ENCODE measurements at places on chromosomes 5 and 9.

- no peak for DNase-seq
Measured at GRCh38 chr9:4027606-4028005, 272.3 kb downstream of the GLIS3 start.

DNA sequence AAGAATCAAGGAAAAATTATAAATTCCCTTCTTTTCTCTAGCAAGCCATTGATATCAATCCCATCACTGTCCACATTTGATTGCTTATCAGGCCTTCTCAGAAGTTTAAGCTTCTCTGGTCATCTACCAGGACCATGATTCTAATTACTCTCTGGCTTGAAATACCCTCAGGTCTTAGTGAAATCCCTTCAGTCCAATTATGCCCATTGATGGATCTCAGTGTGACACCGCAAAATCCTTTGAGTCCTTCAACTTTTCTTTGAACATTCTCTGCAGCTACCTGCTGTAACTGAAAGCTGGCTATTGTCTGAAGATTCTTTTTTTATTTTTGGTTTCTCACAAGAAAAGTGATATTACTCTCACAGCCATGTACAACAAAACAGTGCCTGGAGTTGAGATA, 3.0 kb upstream of the CDH9 start:
- DNase-seq, result no peak

- DNase-seq, result no peak
Measured at GRCh38 chr9:131868766-131869165, 128.9 kb upstream of the RAPGEF1 start.

DNA sequence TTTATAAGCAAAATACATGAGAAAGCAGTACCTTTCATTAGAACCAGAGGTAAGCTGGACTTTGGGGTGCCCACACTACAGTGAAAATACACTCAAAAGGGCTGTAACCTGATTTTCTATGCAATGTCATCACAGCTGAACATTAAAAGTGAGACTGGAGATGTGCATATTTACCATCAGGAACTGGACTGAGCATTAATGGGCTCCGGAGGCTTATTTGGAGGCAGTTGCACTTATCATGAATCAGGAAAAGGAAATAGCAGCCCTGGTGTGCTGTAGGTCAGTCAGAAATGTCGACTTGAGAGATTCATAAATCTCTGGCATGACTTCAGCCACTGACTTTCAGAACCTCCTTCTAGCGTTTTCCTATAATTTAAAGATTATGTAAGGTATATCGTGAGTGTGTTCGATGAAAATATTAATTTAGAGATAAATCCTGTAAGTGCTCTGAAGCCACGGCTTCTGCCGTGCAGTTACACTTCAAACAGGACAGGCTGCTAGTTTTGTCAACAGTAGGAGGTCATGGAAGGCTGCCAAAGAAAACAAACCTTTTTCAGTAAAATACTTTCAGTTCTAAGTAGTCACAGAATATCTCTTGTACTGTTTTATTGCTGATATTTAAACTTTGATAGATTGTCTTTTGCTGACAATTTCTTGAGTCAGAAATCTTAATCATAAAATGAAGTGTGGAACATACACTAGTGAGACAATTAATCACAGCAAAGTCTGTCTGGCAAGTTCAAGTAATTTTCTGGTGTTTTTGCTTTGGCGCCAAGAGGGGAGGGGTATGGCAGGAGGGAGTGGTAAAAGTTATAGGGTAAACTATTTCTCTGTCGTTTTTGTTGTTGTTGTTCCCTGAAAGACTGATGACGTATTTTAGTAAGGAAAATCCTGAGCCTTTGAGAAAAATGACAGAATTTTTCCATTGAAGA, 939.7 kb downstream of the NR2F1-AS1 start:
- no peak for DNase-seq

GRCh38 chr5:167285591-167285990, 1005.9 kb upstream of the WWC1 start:
- no peak for DNase-seq

- no peak for DNase-seq
Measured at GRCh38 chr5:41122459-41122858, 51.3 kb upstream of the MROH2B start.

DNA sequence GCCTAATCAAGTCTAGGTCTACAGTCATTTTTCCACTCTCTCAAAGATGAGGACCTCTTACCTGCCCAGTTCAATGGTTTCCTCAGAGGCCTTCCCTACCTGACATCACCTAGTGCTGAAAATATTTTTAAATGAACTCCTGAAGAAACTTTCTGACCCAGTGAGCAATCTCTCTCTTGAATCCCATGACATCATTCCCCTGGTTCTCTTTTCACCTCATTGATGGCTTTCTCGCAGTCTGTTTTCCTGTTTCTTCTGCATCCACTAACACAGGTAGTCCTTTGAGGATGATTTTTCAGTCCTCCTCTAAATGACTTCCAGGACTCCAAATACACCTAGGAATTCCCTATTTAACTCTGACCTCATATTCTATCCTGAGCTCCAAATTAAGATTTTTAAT, 40.3 kb downstream of the SCAI start:
- DNase-seq, result no peak

- no peak for DNase-seq
Measured at GRCh38 chr9:95962936-95963335, 87.4 kb downstream of the ERCC6L2 start.

DNA sequence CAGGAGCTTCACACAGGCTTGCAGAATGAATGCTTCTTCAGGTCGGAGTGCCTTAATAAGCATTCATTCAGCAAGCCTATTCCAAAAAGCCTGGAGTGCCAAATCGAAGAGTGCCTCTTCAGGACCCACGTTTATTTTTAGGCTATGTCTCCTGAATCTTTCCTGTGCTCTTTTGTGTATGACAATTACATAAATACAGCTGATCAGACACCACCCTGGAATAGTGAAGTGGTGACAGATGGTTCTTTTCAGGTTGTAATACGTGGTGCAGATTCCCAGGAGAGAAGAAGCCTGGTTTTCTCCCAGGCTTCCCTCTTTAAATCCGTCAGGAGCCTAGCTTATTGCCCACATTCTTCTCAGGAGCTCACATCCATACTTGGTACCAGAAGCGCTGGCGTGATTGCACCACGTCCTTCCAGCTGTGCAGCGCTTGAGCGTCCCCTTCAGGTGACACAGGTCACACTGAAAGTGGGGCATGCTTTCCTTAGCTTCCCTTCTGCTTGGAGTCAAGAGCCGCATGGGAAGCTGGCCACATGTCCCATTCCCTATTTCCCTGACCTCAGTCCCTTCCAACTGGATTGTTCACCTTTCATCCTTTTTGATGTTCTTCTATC, 123.1 kb downstream of the ADCY2 start:
- DNase-seq, result no peak

GRCh38 chr9:98698856-98699255, 9.9 kb downstream of the GABBR2 start:
- no peak for DNase-seq

GRCh38 chr9:2676466-2676865, 40.8 kb upstream of the KCNV2 start:
- no peak for DNase-seq

DNA sequence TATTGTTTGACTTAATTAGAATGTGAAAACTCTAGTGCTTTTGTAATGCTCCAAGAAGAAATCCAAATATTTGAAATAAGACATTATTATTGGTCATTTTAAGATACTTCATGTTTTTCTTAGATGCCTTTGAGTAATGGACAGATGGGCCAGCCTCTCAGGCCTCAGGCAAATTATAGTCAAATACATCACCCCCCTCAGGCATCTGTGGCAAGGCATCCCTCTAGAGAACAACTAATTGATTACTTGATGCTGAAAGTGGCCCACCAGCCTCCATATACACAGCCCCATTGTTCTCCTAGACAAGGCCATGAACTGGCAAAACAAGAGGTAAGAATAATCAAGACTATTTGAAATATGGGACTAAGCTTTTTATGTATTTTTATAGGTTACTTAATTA, 69.2 kb upstream of the SREK1 start:
- DNase-seq, result no peak

DNA sequence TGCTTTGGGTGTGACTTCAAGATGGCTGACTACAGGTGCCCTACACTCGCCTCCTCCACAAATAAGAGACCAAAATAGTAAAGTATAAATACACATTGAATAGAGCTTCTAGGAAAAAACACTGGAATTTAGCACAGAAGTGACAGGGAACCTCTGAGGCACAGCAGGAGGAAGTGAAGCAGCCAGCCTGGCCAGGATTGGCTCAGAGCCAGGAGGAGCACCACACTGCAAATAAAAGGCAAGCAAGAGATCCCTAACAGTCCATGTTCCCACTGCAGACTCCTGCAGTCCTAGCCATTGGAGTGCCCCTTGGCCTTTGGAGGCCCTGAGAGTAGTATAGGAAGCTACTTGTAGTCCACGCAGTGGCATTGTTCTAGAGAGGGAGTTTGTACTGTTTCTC, 186.7 kb upstream of the TLX3 start:
- no peak for DNase-seq

DNA sequence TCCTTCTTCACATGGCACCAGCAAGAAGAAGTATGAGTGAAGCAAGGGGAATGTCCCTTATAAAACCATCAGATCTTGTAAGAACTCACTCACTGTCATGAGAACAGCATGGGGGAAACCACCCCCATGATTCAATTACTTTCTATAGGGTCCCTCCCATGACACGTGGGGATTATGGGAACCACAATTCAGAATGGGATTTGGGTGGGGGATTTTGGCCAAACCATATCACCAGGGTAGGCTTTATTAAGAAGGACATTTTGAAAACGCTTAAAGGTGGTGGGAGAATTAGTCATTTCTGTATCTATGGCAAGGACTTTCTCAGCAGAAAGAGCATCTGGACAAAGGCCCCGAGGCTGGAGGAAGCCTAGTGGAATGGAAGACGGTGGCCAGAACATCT, 100.2 kb upstream of the ADAMTS16 start:
- no peak for DNase-seq

DNA sequence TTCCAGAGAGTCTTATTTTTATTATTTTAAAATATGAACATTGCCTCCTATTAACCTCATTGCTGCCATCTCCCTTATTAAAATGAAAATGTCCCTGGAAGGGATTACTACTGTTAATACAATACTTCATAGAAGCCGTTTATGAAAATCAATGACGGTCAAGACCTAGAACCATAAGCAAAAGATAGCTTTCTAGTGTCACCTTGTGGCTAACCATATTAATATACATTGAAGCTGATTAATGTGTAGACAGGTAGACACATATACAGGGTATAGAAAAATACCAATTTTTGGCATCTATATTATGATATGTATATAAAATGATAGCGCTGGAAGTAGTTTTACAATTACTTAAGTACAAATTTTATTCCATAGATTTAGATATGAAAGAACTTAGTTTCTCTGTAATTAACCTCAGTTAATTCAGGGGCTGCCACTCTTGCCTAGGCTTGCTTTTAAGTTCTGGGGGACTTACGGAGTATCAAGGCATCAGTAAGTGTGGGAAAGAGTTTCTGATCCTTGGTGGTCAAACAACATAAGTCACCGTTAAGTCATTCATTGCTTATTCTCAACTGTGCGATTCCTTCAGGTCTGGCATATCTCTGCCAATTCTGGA, 2.5 kb upstream of the YTHDC2 start:
- DNase-seq, result no peak

DNA sequence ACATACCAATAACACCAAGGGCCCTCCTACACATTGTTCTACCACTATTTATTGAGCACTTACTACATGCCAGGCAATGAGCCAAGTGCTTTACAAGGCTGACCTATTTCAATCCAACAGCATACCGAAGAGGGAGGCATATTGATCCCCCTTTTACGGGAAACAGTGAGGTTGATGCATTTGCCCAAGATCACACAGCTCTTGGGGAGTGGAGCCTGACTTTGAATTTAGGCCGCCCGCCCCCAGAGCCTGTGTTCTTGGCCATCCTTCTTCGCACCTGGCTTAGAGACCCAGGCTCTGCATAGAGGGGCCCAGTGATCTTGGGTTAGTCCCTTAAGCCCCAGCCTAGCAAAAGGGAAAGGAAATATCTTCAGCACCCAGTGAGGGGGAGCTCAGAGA, 158.1 kb upstream of the IER5L start:
- no peak for DNase-seq

DNA sequence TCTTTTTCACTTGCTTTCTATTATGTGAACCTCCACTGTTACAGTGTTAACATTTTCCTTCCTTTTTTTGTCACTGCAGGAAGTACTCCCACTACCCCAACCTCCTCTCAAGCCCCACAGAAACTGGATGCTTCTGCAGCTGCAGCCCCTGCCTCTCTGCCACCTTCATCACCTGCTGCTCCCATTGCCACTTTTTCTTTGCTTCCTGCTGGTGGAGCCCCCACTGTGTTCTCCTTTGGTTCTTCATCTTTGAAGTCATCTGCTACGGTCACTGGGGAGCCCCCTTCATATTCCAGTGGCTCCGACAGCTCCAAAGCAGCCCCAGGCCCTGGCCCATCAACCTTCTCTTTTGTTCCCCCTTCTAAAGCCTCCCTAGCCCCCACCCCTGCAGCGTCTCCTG, 18.8 kb downstream of the NUP214 start:
- no peak for DNase-seq

GRCh38 chr5:112142769-112143270, 276.3 kb downstream of the EPB41L4A start:
- DNase-seq, result no peak

DNA sequence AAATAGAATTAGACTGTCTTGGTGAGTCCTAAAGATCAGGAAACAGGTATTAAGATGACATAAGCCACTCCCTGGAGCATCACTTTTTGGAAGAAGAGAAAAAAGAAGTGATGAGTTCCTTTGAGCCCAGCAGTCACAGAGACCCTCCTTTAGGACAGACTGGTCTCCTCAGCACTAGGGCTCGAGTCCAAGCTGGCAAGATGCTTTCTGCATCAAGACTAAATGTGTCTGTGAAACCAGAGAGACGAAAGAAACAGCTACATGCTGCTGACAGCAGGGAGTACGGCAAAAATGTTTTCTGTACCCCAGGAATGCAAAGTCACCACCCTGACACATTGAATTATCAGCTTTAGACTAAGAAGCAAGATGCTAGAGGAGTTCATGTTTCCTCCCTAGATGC, 184.5 kb downstream of the CRB2 start:
- no peak for DNase-seq

- no peak for DNase-seq
Measured at GRCh38 chr5:93304456-93305250, 276.4 kb downstream of the NR2F1-AS1 start.

- no peak for DNase-seq
Measured at GRCh38 chr5:53882006-53882675, 321.7 kb downstream of the NDUFS4 start.
